Caki2 (cell line): ENCODE measurements at places on chromosomes 11 and 22. TPM values are rescaled to one million over a fixed set of nuclear protein-coding genes. Genes with fewer than 3 reads are reported as not detected.

GRCh38 chr11:36711104-36711825 lies 113.2 kb upstream of the RAG2 start:
- DNase-seq = no peak

DNA sequence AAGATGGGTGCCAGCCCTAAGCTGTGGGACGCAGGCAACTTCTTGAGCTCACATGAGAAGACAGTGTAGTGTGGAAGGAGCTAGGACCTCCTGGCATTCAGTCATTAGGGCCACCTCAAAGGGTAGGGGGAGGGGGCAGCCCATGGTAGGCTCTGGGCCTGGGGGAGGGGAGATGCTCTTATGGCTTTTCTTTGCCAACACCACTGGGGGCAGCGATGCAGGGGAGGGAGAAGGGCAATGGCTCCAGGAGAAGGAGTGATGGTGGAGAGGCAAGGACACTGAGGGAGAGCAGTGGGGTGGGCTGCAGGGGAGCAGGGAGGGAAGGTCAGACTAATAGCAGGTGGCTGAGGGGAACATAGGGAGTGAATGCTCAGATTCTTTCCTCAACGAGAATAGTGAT lies 63.3 kb upstream of the SUSD2 start:
- no peak for DNase-seq

GRCh38 chr11:128476049-128476448 lies 111.3 kb downstream of the ETS1 start:
- no peak for DNase-seq

- DNase-seq = peak; percentile 54
Observed at GRCh38 chr11:124769806-124770774, 8.0 kb upstream of the ESAM start.

DNA sequence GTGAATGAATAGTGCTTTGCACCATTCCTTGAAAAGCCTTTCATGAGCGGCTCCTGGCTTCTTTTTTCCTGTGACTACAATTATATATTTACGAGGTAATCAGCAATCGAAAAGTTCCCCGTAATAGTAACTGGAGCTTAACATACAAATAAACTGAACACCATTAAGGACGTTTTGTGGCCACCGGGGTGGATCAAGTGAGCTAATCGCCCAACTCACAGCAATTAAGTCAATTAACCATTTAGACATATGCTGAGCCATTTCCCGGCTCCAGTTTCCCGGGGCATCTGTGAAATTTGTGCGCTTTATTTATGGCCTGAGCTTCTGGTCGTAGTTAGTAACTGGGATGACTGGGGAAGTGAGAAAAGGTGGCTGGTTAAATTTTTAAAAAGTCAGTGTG lies 465.2 kb downstream of the MIAT start:
- DNase-seq = no peak

- DNase-seq = peak; percentile 90
Observed at GRCh38 chr11:67379061-67380058, 6.0 kb upstream of the CLCF1 start.

DNA sequence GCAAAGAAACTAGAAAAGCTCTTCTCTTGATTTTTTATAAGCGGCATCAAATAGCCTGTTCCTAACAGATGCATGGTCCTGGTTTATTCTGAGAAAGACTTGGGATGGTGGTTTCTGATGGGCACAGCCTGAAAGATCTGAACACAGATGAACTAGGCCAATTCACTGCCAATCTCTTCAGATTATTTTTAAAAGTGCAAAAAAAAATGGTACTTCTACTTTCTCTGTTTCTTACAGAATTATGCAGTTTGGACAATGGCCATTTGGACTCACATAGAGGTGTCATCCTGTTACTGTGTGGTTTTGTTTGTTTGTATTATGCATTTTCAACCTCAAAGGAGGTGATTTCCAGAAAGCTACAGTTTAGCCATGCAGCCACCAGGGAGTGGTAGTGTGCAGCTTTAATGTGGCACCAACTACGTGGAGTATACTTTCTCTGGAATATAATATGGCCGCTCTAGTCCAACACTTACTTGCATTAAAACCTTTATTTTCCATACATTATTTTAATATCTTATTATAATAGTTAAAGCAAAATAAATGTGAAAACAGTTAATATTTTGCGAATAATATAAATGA lies 469.8 kb upstream of the KIRREL3 start:
- no peak for DNase-seq

DNA sequence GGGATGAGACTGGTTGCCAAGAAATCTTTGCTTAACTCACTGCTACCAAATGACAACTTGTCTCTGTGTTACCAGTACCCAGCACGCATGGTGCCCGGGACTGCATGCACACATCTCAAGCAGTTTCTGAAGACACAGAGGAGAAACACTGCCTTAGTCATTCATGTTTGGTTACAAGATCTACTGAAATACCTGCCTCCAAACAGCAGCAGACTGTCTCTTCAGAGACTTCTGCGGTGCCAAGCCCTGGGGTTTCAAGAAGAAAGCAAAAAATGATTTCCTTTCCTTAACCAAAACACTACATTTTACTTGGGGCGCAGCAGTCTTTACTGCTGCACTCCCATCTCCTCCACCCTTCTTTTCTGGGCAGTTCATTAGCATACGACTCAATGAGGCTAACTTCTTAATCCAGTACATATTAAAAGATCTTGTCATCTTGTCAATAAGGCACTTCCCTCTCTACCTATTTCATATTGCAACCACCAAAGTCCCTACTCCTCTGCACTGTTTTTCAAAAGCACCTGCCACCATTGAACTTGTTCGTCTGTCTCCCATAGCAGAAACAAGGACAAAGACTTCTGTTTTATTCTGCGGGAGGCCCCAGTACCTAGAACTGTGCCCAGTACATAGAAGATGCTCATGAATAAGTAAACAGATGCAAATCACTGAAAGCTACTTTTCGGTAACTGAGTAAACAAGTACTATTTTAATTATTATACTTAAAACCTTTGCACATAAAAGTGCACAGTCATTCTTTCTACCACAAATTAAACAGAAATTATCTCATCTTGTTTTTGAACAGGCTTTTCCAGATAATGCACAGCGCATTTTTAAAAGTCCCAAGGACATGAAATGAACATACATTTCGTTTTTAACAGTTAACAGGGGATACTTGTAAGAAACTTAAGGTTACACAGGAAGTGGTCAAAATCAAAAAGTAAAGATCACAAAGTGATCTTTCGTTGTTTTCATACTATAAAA lies 4.0 kb downstream of the NAP1L4 start:
- DNase-seq = no peak

DNA sequence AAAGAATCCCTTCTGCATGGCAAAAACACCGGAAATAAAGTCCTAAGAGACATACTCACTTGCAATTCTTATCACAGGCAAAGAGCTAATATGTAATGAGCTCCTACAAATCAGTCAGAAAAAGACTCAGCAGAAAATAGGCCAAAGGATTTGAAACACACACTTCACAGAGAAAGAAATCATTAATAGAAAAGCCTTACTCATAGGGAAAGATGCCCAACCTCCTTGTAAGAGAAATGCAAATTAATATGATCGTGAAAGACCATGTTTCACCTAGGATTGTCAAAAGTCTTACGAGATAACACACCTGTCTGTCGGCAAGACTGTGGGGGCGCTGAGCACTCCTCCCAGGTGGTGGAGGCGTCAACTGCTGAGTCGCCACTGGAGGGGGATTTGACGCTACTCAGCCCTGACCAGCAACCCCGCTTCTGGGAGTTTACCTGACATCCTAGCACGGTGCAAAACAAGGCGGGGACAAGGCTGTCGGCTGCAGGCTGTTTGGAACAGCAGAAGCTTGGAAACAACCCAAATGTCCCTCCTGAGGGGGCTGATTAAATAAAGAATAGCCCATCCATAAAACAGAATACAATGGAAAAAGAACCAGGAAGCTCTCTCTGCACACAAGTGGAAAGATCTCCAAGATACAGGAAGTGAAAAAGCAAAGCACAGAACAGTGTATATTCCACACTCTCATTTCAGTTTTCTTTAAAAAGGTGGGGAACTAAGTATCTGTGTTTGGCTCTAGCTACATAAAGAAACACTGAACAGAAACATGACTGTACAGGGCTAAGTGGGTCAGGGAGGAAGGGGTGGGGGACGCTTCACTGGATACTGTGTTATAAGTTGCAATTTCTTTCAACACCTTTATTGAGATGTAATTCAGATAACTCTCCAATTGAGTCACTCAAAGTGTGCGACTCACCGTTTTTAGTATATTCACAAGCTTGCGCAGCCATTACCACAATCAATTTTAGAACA lies 11.5 kb downstream of the CSNK1E start:
- DNase-seq = peak; percentile 85

GRCh38 chr22:35150183-35151107 lies 84.5 kb downstream of the ISX start:
- peak; percentile 61 for DNase-seq

DNA sequence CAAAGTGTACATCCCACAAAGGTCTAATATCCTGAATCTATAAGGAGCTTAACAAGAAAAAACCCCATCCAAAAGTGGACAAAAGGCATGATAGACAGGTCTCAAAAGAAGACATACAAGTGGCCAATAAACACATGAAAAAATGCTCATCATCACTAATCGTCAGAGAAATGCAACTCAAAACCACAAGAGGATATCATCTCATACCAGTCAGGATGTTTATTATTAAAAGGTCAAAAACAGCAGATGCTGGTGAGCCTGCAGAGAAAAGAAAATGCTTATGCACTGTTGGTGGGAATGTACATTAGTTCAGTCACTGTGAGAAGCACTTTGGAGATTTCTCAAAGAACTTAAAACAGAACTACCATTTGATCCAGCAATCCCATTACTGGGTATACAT lies 12.7 kb downstream of the LGALS12 start:
- no peak for DNase-seq

DNA sequence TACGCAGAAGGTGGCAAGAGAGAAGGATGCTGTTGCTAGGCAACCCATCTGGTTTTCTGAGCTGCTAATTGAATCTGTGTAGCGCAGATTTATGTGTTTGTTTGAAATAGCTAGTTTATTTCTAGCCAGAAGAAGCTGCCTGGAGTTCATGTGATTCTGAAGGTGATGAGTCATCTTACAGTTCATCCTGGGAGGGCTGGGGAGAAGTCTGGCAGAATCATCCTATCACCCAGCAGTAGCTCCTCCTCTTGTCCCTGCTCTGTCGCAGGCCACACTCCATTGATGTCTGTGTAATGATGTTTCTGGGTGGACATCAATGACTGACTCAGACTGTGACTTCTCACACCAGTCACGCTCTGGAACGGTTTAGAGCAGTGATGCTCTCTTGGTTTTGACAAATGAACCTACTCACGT lies 4.8 kb upstream of the FBXO7 start:
- peak; percentile 98 for DNase-seq

DNA sequence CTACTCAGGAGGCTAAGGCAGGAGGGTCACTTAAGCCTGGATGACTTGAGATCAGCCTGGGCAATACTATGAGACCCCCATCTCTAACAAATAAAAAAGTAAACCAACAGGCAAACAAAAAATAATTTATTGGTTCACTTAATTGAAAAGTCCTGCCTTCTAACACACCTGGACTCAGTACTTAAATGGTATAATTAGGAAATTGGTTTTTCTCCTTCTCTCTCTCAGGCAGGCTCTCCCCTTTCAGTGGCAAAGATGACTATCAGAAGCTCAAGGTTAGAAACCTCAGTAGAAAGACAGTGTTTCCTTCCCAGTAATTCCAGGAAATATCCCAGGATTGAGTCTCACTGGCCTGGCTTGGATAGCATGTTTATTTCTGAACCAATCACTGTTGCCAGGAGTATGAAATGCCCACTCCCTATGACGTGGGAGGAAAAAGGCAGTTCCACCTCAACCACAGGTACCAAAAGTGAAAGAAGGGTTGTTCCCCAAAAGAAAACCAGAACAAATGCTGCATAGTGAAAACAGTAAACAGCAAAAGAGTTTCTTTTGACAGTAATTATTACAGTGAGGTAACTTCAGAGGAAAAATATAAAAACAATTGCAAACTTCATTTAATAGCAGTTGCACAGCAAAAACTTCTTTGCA lies 56.3 kb upstream of the SOX6 start:
- no peak for DNase-seq

- DNase-seq = peak; percentile 80
Observed at GRCh38 chr11:33723238-33723881, 12.9 kb downstream of the CD59 start.

GRCh38 chr22:45777046-45777851 lies 105.6 kb downstream of the ATXN10 start:
- peak; percentile 100 for DNase-seq

NLRP14 gene
- total RNA-seq = not detected in 2 replicates

PNPLA5 gene
- not detected in 2 replicates for total RNA-seq

NCR3LG1 gene
- total RNA-seq = 1.8 TPM in 2 replicates

NXPE1 gene
- total RNA-seq = not detected in 2 replicates

DUSP8 gene
- total RNA-seq = 0.07 and 1.2 TPM in 2 replicates

FIBIN gene
- total RNA-seq = not detected in 2 replicates

FJX1 gene
- total RNA-seq = 25.7 and 36.8 TPM in 2 replicates
